ENCODE measurements at places on chromosomes 16 and 17. TPM values are rescaled to one million over a fixed set of nuclear protein-coding genes. Genes with fewer than 3 reads are reported as not detected.

The ZNF267 gene
- 11.6 TPM for polyA plus RNA-seq

The IRF8 gene
- 646 TPM for polyA plus RNA-seq

The NF1 gene
- 7.0 TPM for polyA plus RNA-seq

The ARHGAP23 gene
- polyA plus RNA-seq: not detected

The KCNAB3 gene
- not detected for polyA plus RNA-seq

The FBXW10B gene
- polyA plus RNA-seq: not detected

The KRT36 gene
- polyA plus RNA-seq: not detected

The COG8 gene
- 25.4 TPM for polyA plus RNA-seq

- DNase-seq: no peak
These were observed 2.5 kb downstream of the TLCD3B start for GRCh38 chr16:30028438-30029076.

DNA sequence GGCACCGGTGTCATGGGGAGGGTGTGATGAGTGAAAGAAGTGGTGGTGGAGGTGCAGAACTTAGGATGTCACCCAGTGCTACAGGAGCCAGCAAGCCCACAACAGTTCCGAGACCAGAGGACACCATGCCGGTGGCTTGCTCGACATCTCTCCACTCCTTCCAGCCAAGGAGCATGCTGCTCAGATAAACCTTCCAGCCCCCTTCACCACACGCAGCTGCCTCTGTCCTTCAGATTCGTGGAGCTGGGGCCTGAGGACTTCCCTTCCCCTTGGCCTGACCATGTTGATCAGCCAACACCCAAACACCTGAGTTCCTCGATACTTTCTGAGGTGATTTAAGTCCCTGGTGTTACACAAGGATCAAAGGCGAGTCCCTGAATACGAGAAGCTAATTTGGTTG is 188.8 kb upstream of the FOXF1 start:
- no peak for DNase-seq

DNA sequence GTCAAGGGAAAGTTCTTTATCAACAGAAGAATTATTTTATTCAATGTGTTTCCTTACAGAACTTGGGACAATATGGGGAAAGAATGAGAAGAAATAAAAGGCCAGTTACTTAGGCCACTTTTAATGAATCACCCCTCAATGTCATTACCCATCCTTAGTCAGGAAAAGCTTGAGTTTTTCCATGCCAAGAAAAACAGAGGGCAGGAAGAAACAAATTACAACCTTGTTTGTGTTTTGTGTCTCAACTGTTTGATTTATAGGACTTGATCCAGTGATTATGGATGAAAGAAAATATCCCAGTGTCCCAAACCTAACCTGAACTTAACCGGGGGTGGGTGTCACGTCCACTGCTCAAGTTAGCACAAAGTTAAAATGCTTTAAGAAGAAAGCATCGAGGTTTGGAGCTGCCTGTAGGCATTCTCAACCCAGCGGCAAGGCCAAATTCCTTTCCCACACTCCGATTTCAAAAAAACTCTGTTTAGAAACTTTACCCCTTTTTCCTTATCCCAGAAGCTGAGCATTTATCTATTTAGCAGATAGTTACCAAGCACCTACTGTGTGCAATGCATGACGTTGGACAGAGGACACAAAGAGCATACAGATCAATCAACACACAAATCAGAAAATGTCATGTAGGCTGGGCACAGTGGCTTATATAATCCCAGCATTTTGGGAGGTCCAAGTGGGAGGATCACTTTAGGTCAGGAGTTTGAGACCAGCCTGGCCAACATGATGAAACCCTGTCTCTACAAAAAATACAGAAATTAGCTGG is 14.0 kb upstream of the CYB5B start:
- no peak for DNase-seq

GRCh38 chr17:42311240-42312034 is 23.1 kb downstream of the STAT5A start:
- no peak for DNase-seq

- no peak for DNase-seq
These were observed 343.7 kb downstream of the CPPED1 start for GRCh38 chr16:12460064-12460392.

GRCh38 chr17:50161023-50161910 is 4.5 kb upstream of the SGCA start:
- peak; percentile 90 for DNase-seq

GRCh38 chr16:583470-583814 is 6.4 kb upstream of the RAB40C start:
- DNase-seq: no peak

DNA sequence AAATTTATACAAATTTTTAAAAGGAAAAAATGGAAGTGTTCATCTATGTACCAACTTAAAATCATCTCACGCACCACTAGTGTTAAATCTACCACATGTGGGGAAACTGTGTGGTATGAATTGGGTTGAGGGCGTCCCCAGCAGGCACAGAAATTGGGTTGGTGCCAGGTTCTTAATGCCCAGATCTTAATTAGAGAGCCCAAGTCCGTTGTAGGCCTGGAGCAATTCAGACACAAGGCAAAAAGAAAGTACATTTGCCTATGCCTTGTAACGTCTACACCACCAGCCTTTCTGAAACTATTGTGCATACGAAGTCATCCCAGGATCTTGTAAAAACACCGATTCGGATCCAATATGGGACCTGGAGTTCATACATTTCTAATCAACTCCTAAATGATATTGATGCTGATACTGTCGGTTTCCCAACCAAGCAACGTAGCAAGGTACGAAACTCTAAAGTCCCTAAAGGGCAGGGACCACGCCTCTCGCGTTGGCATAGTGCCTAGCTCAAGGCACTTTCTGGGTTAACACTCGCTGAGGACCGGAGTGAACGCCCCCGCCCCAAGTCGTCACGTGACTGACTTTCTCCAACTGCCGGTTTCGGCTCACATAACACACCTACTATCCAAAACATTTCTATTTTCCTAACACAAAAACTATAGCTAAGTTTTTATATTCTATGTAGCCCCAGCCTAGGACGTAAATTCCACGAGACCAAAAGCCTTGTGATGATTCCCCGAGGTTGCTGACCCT is 945 bp upstream of the UQCRC2 start:
- peak; percentile 74 for DNase-seq

- no peak for DNase-seq
These were observed 25.3 kb upstream of the BRD7 start for GRCh38 chr16:50393858-50394802.

DNA sequence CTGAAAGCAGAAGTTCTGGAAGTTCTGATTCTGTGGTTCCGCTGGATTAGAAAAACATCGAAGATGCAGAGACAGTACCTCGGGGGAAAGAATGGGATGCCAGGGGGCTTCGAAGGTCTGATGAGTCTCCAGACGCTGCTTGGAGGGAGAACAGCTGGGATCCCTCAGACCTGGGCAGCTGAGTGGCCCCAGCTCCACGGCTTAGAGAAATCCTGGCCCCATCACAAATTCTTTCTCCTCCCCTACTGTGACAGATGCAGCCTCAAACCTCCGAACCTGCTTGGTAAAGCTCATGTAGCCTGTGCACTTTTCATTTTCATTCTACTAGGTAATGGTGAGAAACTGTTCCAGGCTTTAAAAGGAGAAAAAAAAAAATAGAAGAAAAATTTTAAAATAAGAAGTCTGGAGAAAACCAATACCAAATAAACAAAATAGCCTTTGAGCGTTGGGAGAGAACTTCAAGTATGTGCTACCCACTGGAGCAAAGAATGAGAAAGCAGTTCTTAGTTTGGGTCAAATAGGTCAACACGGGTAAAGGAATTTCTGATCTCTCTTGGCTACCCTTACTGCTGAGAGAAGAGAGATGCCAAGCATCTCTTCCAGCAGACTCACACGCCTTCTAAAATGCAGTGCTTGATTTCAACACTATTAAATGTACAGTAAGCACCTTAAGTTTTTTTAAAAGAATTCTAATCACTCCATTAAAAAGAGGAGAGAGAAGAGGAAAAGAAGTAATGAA is 19.9 kb downstream of the MAF start:
- DNase-seq: no peak

GRCh38 chr17:41307647-41308046 is 1.5 kb downstream of the KRTAP16-1 start:
- DNase-seq: no peak

- no peak for DNase-seq
These were observed 3.0 kb downstream of the KRT38 start for GRCh38 chr17:41437769-41438168.

DNA sequence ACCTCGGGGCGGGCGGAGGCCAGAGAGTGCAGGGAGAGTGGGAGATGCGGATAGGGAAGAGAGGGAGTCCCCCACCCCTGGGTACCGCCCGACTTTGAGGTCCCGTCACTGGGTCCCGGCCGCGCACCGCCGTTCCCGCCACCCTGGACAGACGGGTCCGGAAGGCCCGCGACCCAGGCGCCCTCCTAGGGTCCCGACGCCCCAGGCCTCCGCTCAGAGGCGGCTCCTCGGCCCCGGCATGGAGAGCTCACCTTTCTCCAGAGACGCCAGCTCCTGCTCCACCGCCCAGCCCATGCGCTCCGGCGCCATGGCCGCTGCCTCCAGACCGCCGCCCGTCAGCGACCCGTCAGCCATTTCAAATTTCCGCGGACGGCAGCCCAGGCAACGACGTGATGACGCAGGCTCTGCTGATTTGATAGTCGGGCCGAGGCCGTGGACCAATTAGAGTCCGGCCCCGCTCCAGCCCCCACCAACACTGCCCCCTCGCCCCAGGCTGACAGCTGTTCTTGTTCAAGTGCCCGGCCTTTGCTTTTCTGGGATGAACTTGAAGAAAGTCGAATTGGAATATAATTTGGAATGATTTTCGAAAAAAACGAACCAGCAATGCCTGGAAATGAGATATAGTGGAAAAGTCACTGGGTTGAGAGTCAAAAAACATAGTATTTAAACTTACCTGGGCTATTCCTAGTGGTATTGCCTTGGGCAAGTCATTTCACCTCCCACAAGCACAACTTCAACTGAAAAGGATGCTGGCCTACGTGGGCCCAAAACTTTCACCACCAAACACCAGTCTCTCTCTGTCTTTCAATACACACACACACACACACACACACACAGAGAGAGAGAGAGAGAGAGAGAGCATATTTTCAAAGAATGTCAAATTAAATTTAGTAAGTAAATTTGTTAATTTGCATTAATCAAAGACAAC is at the start of gene SHCBP1:
TSS of gene SHCBP1 (minus strand) at position 374 of the 928 bp plus-strand sequence. CDS start at position 354, 20 bp downstream.
- peak; percentile 65 for DNase-seq

GRCh38 chr16:60945225-60945624 is 1091.0 kb downstream of the CDH8 start:
- no peak for DNase-seq

DNA sequence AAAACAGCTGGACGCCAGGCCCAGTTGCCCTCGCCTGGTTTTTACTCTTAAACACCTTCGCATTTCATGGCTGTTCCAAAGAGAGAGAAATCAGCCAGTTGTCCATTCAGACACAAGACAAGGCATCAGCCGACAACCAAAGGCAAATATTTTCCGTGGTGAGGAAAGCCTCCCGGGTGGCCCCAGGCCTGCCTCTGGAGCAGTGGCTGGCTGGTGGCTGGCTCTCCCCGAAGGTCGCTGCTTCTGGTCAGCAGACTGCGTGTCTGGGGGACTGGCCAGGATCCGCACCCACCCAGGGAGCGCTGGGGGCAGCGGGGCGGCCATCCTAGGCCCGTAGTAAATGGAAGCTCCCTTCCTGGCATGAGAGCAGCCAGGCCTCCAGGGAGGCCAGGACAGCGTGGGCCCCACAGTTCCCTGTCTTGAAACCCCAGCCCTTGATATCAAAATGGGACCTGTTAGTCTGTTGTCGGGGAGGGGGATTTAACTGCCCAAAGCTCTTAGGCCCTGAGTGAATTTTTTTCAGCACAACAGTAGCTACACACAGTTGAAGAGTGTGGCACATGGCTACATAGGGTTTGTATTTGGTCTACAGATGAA is 57.7 kb downstream of the SREBF1 start:
- DNase-seq: no peak

- DNase-seq: peak; percentile 13
These were observed 493 bp downstream of the PLSCR3 start for GRCh38 chr17:7393613-7394451.

DNA sequence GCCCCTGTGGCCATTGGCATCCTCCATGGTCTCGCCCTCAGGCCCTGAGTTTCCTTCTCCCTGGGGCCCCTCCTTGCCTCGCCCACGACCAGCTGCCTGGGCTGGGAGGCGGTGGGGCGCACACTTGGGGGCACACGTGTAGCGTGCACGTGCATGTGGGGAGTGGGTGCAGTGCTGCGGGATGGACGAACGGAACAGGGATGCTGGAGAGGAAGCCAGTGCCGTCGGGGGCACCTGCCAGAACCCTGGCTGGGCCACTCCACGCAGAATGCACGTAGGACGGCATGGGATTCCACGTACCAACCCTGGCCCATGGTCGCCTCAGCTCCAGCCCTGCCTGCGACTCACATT is 80.4 kb downstream of the KLHDC4 start:
- DNase-seq: no peak

GRCh38 chr16:30004811-30005242 is 6.0 kb downstream of the DOC2A start:
- DNase-seq: no peak

GRCh38 chr16:65619606-65620005 is 497.7 kb upstream of the CDH11 start:
- DNase-seq: no peak

DNA sequence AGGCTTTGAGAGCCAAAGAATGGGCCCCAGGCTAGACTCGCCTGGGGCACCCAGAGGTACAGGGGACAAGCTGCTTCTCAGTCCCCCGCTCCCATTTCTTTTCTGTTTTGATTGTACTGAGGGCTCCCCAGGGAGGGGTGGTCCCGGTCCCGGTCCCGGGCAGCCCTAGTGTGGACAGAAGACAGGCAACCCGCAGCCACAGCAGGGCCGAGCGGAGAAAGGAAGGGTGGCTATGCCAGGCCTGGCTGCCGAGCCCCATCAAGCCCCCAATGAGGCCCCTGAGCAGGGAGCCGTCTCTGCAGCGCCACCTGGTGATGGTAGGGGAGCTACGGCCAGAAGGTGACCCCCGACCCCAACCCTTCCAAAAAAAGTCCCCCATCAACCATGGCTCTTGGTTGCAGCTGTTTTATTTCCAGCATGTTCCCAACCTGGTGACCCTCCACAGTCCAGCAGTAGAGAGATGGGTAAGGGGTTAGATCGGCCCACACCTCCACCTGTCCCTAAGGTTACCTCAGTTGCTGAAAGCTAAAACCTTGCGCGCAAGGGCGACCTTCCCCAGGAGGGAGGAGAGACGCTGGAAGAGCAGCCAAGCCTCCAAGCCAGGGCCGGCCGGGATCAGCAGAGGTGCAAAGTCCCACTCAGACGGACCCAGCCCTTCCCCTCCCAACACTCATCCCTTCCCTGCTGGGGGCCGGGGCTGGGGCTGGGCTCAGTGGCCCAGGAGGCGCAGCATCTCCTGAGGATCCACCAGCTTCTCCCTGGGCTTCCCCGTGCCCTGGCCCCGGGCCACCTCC is 2.6 kb upstream of the GRIN2C start:
- peak; percentile 67 for DNase-seq

GRCh38 chr16:3494386-3494973 is 809 bp downstream of the C16orf90 start:
- DNase-seq: no peak

DNA sequence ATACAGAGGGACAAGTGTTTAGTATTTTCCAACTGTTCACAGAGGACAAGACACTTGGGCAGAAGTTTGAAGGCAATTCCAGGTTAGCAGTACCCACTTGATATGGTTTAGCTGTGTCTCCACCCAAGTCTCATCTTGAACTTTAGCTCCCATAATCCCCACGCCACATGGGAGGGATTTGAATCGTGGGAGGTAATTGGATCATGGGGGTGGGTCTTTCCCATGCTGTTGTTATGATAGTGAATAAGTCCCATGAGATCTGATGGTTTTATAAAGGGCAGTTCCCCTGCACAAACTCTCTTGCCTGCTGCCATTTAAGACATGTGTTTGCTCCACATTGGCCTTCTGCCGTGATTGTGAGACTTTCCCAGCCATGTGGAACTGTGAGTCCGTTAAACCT is 668.9 kb downstream of the MAF start:
- no peak for DNase-seq

All from naive B cell (primary cell).